Urinary bladder (tissue), 4 donors: ENCODE measurements at places on chromosomes 4 and X. TPM values are rescaled to one million over a fixed set of nuclear protein-coding genes. Genes with fewer than 3 reads are reported as not detected.
A peak's percentile ranks its signal among the peaks of the same experiment; 100 is the strongest.

The ATP1B4 gene
- total RNA-seq: 9.9 TPM

The CTAG1A gene
- not detected for total RNA-seq

DNA sequence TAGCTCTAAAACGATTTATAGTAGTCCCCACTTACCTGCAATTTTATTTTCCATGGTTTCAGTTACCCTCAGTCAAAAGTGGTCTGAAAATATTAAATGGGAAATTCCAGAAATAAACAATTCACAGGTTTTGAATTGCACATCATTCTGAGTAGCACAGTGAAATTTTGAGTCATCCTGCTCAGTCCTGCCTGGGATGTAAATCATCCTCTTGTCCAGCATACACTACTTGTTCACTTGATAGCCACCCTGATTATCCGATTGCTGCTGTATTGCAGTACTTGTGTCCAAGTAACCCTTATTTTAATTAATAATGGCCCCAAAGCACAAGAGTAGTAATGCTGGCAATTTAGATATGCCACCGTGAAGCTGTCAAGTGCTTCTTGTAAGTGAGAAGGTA, 23.5 kb upstream of the BDH2 start:
- no peak for DNase-seq

The SYTL5 gene
- total RNA-seq: 4.4 TPM

DNA sequence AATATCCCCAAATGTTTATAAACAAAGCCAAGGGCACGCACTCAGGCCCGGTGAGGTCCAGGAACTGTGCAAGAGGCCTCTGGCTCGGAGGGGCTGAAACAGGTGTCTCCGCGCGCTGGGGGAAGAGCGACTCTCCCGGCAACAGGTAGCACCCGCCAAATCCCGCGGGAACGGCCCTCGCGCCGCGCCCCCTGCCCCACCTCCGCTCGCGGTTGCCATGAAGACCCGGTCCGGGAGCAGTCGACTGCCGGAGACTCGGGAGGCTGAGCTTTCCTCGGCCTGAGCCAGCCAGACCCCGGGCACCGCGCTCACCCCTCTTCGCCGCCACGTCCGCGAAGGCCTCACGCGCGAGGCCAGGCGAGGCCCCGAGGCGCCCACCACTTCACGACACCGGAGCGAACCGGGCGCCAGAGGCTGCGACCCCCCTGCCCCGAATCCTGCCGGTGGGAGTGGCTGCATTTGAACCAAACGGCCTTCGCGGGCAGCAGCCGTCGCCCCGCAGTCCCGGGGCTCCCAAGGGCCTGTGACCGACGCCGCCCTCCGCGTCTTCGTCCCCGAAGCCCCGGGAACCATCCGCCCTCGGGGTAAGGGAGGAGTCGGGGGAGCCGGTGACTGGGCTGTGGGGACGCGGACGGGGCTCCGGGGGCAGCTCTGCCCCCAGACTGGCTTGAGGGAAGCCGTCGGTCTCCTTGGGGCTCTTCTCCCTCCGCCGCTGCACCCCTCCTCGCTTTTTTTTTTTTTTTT, at the start of gene NSUN7:
TSS of gene NSUN7 (plus strand) at position 239 of the 744 bp plus-strand sequence. CDS start 739 bp downstream, outside the sequence.
- DNase-seq: peak; percentile 25

DNA sequence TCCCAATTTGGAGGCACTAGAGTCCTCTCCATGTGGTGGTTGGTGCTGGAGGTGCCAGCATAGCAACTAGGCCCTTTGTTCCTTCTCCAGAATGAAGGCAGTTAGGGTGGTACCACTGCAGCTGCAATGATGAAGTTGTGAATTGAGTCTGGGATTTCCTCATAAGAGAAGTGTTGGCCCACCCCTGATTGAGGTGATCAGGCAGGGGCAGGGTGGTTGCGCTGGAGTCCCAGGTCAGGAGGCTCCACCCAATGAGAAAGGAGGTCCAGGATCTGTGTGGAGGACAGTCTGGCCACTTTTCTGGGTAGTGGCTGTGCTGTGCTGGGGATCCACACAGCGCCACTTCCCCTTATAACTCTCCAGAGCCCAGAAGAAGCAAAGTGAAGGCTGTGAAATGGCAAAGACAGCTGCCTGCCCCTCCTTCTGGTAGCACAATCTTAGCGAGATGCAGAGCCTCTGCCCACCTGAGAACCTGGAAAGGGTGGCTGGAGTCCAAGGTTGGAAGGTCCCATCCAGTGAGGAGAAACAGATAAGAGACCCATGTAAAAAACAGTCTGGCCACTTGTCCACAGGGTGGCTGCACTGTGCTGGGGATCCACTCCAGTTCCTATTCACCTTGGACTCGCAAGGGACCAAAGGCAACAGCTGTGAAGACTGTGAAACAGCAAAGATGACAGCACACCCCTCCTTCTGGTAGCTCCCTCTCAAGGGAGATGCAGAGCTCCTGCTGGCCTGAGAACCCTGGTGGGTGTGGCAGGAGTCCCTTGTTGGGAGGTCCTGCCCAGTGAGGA, 124.6 kb downstream of the RRAGB start:
- DNase-seq: no peak
